Urinary bladder (tissue), 4 donors: ENCODE measurements at places on chromosomes 13 and 19.

DNA sequence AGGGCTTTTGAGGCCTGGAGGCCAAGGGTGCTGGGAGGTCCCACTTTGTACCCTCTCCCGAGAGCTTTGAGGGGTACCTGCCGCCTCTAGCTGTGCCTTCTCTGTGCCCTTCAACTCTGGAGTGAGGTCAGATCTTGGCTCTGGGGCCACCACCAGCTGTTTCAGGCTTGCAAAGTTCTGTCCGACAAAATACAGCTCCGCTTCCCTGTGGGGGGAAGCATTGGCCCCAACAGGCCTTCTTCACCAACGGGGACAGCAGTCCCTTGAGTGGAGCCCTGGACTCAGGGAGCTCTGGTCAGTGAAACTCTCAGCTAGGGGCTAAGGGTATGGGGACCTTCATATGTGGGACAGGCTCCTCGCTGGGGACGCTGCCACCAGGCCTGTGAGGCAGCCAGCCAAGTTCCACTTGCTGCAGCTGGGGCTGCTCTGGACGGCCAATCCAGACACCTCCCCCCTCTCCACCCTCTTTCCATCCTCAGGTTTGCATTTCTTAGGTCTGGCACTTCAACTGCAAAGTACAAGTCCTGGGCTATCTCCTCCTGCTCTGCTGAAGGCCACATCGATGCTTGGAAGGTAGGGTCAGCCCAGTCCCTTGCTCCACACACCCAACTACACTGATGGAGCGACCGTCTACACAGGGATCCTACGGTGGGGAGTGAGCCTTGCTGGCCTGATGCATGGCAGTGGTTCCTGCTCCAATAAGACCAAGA is 46.8 kb downstream of the C13orf46 start:
- no peak for DNase-seq

DNA sequence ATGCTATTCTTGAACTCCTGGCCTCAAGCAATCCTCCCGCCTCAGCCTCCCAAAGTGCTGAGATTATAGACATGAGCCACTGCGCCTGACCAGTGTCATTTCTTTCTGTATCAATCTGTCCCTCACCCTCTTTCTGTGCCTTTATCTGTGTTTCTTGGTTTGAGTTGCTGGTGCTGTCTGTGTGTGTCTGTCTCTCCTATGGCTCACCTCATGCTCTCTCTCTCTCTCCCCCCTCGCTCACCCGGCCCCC is 9.9 kb downstream of the IRF2BP1 start:
- DNase-seq = no peak

DNA sequence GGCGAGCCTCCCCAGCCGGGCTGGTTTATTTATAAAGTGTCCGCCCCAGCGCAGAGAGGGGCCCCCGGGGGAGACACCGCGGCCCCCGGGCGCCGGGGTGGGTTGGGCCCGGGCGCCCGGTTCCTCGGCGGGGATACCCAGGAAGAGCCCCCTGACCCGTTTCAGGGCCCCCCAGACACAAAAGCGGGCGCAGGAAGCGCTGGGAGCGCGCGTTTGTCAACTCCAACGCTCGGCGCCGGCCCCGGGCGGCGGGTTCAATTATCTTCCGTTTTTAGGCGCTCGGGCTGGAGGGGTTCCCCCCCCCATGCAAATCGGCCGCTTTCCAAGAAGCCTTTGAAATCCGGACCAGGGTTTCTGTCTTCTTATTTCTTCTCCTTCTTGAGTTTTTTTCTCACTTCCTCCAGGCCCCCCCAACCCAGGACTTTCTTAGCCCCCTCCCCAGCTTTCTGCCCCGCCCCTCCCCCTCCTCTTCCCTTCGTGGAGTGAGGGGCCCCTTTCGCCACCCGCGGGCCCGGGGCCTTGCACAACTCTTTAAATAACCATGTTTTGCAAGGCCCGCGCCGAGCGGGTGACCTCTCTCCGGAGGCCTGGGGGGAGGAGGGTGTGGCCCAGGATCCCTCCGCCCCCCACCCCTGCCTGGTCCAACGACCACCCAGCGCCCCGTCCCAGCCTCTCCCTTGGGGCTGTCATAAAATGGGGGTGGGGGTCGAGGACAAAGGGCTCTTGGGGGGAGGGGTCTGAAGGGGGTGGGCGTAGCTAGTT is 935 bp downstream of the ARID3A start:
- DNase-seq = no peak

DNA sequence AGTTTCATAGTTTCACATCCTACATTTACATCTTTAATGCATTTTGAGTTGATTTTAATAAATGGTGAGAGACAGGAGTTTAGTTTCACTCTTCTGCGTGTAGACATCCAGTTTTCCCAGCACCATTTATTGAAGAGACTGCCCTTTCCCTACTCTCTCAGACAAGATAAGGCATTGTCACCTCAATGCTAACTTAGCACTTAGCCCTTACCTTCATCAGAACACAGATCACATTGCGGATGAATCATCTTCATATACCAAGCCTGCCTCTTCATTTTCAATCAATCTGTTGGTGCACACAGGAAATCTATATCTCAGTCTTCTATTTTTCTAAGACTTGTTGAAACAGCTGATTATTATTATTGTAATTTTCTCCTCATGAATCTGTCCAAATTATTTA is 396.6 kb upstream of the NBEA start:
- DNase-seq = no peak

- peak; percentile 33 for DNase-seq
Observed at GRCh38 chr19:10259162-10259905, 7.3 kb downstream of the MRPL4 start.

- DNase-seq = no peak
Observed at GRCh38 chr19:46618670-46619231, 6.1 kb downstream of the PTGIR start.

DNA sequence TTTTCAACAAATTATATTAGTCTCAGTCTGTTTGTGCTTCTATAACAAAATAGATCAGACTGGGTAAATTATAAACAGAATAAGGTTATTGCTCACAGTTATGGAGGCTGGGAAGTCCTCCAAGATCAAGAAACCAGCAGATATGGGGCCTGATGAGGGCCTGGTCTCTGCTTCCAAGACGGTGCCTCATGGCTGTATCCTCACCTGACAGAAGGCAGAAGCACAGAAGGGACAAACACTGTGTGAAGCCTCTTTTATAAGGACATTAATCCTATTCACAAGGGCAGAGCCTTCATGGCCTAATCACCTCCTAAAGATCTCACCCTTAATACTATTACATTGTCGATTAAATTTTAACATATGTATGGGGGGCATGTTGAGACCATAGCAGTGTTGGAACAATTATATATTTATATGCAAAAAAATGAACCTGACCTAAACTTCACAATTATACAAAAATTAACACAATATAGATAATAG is 12.7 kb downstream of the F10 start:
- no peak for DNase-seq

DNA sequence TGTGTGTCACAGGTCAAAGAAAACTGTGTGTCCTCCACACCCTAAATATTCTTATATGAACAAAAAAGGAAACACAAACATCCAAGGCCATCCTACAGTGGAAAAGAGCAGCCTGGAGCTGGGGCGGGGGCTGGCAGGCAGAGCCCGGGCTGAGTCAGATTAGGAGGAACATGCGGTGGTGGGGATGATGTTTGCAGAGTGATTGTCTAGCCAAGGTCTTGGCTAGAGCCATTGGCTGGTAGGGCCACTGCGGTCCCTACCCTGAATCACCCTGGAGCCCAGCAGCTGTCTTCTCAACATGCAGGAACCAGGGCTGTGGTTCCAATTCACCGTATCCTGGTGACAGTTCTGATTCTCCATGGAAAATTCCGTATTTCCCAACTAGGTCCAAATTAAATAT is 439.5 kb downstream of the FGF9 start:
- no peak for DNase-seq

DNA sequence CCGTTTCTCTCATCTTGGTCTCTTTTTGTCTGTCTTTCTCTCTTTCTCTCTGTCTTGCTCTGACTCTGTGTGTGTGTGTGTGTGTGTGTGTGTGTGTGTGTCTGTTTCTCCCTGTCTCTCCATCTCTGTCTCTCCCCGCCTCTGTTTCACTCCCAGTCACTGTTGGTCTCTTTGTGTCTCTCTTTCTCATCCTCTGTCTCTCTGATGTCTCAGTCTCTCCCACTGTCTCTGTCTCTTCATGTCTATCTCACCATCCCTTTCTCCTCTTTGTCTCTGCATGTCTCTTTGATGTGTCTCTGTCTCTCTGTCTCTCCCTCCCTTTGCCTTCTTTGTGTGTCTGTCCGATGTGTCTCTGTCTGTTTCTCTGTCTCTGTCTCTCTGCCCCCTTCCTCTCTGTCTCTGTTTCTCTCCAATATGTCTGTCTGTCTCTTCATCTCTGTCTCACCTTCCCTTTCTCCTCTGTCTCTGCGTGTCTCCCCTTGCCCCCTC is 2.5 kb downstream of the NFIC start:
- no peak for DNase-seq

GRCh38 chr13:69373747-69374425 is 733.7 kb upstream of the ATXN8OS start:
- DNase-seq = no peak

DNA sequence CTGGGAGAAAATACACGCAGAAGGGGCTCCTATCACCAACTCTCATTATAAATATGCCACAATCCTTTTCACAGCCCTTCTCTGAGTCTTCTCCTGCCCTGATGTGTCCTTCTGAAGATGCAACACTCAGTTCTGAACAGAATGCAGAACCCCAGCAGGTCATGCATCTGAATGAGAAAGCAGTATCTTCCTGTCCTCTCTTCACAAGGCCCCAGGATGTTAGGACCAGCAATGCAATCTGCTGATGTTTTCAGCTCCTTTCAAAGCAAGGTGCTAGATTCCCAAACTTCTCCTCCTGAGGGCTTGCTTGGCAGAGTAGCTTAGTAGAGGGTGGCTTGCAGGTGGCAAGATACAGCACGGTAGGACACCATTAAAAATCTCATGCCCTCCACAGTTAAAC is 22.3 kb upstream of the DOCK9 start:
- DNase-seq = no peak

DNA sequence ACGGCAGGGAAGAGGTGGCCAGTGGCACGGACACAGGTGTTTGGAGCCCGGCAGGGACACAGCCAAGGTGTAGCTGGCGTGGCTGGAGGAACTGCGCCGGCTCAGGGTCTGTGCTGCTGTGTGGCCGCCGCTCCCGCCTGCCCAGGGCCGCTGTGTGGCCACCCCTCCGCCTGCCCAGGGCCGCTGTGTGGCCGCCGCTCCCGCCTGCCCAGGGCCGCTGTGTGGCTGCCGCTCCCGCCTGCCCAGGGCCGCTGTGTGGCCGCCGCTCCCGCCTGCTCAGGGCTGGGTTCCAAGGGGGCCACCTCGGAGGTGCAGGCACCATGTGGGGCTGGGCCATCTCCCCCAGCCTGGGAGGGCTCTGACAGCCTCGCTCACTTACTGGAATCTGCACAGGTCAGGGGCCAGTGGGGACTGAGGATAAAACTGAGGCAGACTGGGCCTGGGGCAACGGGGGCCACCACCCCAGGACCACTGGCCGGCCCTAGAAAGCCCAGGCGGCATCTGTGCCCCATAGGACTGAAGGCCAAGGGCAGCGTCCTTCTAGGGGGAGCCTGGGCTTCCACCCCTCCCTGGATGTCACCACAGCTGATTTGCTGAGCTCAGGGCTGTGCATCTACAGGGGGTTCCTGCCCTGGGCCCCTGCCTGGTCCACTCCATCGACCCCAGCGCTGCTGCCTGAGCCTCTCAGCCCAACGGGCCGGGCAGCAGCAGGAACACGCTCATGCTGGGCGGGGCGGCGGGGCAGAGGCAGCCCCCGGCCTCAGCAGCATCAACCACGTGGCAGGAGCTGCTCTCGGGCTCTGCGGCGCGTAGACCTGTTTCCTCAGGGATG is 21.5 kb downstream of the C13orf46 start:
- no peak for DNase-seq

DNA sequence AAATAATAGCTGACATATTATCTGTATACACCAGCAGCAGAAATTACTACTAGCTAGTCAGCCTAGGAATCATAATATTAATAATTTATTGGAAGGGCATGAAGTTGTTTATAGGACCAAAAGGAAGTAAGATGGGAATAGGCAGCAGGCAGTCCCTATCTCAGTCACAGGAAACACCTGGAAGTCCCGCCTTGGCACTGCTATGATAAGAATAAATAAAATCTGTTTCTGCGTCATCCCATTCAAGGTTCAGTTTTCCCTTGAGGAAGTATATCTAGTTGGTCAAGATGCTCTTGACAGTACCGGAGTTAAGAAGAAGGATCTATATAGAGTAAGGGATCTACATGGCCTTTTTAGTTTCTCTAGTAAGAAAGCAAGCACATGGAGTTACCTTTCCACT is 830.8 kb downstream of the DIAPH3 start:
- DNase-seq = no peak

GRCh38 chr19:40265055-40265762 is 19.9 kb downstream of the AKT2 start:
- DNase-seq = no peak

GRCh38 chr19:44649578-44650145 is 6.0 kb downstream of the PVR start:
- DNase-seq = no peak

GRCh38 chr19:12784871-12785430 is 6.3 kb upstream of the JUNB start:
- no peak for DNase-seq

GRCh38 chr19:4991996-4992698 is 23.2 kb downstream of the KDM4B start:
- DNase-seq = no peak
